ENCODE measurements at places on chromosomes 12 and 14. TPM values are rescaled to one million over a fixed set of nuclear protein-coding genes. Genes with fewer than 3 reads are reported as not detected.

The MLEC gene
- total RNA-seq: 85.0 TPM

The GALNT8 gene
- total RNA-seq: 1.6 TPM

The KRT1 gene
- 1.2 TPM for total RNA-seq

The KRT85 gene
- total RNA-seq: not detected

The AMHR2 gene
- 20.6 TPM for total RNA-seq

The NINJ2 gene
- 10.3 TPM for total RNA-seq

The ERP27 gene
- 6.4 TPM for total RNA-seq

The ANO2 gene
- total RNA-seq: 14.6 TPM

The SLC8A3 gene
- 0.52 TPM for total RNA-seq

The CHD8 gene
- 95.8 TPM for total RNA-seq

The TAS2R10 gene
- total RNA-seq: 1.7 TPM

The RDH5 gene
- 7.4 TPM for total RNA-seq

The STYK1 gene
- 1.2 TPM for total RNA-seq

The DPF3 gene
- 3.2 TPM for total RNA-seq

The TROAP gene
- total RNA-seq: 4.0 TPM

The ENDOU gene
- not detected for total RNA-seq

The HRK gene
- 0.13 TPM for total RNA-seq

The CFAP73 gene
- total RNA-seq: not detected

The MOAP1 gene
- 16.3 TPM for total RNA-seq

The PPFIA2 gene
- 0.92 TPM for total RNA-seq

The CLEC6A gene
- total RNA-seq: not detected

The ITGA7 gene
- total RNA-seq: 27.8 TPM

The IKZF4 gene
- total RNA-seq: 6.7 TPM

The ATF1 gene
- 30.7 TPM for total RNA-seq

The FAM186B gene
- 0.27 TPM for total RNA-seq

The A2ML1 gene
- not detected for total RNA-seq

The FLRT2 gene
- total RNA-seq: 23.4 TPM

The PRB4 gene
- not detected for total RNA-seq

The C12orf54 gene
- total RNA-seq: not detected

The GPRC5D gene
- total RNA-seq: not detected

The KRT78 gene
- not detected for total RNA-seq
